Fibroblast of villous mesenchyme (primary cell): ENCODE measurements at places on chromosomes 12 and 14.

- no peak for DNase-seq
Measured at GRCh38 chr12:5512601-5512970, 80.7 kb downstream of the NTF3 start.

DNA sequence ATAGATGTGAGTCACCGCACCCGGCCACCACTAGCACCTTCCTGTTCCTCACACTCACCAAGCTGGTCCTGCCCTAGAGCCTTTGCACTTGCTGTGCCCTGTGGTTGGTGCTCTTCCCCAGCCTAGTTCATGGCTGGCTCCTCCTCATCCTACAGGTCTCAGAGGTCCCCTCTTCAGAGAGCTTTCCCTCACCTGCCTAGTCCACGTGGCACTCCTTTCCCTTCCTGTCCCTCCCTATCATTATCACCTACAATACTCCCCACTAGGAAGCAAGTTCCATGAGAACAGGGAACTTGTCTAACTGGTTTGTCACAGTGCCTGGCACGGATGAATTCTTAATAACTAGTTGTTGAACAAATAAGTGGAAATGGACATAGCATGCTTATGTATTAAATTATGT is 24.0 kb upstream of the TMED10 start:
- DNase-seq: no peak

GRCh38 chr12:50200552-50201273 is 33.5 kb upstream of the CERS5 start:
- peak; percentile 69 for DNase-seq

DNA sequence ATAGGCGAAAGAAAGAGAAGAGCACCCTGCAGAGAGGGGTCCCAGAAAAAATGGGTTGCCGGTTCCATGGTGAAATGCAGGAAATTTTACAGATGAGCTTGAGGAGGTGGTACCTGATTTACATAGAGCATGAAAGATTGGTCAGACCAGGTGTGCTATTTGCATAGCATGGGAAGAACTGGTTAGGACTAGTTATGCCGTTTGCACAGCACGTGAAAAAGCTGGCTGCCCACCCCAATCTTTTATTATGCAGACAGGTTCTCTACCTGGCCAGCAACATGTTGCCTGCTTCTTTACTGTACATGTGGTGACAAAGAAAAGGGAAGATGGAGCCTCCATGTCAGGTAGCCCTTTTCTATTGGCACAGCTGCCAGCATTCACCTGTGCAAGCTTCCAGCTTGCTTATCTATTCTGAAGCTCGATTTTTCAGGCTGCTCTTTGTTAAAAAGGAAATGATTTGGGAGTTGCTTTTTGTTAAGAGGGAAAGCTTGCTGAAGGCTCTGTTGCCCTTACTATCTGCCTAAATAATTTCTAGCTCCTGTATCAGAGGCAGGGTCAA is 62.9 kb upstream of the ELK3 start:
- DNase-seq: no peak

DNA sequence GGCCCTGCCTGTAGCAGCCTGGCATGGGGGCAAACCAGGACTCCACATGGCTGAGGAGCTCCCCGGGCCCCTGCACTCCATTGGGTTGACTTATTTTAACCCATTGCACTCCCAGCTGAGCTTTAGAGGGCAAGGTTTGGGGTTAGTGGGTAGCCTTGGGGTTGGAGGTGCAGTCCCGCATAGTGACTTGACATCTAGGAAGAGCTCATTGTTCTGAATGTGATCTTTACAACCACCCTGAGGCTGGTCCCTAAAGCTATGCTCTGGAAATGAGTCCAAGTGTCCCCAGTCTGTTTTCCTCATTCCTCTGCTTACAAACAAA is 36.4 kb downstream of the NFKBIA start:
- DNase-seq: no peak

- DNase-seq: peak; percentile 66
Measured at GRCh38 chr12:57342207-57342691, 88.6 kb downstream of the R3HDM2 start.

DNA sequence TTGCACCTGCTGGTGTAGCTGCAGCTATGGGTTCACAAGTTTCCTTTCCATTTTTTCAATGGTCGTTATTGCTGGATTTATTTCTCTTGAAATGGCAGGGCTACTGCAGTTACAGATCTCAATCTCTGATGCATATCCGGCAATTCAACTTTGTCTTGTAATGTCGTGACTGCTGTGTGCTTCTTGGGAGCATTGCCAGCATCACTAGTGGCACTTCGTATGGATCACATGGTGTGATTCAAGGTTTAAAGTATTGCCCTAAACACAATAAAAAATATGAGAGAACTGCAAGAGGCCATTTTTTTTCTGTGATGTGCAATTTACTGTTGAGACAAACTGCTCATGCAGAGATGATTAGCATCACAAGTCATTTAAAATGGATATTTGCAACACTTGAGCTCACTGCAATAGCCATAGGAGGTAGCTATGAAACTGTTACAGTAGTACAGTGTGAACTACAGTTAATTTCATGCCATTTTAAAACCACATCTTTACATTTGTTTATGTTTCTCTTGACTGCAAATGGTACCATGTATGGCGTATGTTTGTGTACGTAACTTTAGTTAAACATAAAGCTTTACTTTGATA is 217.4 kb upstream of the PDE3A start:
- no peak for DNase-seq

GRCh38 chr12:110062241-110062640 is 13.9 kb upstream of the C12orf76 start:
- DNase-seq: no peak

- peak; percentile 72 for DNase-seq
Measured at GRCh38 chr14:32469388-32470160, 140.5 kb downstream of the AKAP6 start.

- no peak for DNase-seq
Measured at GRCh38 chr14:53778263-53778662, 178.4 kb downstream of the BMP4 start.

- no peak for DNase-seq
Measured at GRCh38 chr12:102950107-102950949, 7.1 kb upstream of the ASCL1 start.

DNA sequence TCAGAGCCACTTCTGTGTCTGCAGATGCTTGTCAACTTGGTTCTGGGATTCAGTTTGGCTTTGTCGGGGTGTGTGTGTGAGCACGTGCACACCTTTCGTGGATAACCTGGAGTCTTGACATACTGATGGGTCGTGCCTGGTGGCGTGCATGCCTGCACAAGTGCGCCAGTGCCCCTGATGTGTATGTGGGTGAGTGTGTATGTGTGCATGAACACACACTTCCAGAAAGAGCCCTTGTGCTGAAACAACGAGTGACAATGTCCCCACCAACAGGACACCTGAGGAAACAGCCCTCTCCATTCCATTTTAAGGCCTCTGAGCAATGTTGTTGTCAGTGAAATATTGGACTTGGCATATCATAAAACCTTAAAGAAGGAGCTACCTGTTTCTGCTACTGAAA is 53.9 kb downstream of the SMUG1 start:
- DNase-seq: no peak

DNA sequence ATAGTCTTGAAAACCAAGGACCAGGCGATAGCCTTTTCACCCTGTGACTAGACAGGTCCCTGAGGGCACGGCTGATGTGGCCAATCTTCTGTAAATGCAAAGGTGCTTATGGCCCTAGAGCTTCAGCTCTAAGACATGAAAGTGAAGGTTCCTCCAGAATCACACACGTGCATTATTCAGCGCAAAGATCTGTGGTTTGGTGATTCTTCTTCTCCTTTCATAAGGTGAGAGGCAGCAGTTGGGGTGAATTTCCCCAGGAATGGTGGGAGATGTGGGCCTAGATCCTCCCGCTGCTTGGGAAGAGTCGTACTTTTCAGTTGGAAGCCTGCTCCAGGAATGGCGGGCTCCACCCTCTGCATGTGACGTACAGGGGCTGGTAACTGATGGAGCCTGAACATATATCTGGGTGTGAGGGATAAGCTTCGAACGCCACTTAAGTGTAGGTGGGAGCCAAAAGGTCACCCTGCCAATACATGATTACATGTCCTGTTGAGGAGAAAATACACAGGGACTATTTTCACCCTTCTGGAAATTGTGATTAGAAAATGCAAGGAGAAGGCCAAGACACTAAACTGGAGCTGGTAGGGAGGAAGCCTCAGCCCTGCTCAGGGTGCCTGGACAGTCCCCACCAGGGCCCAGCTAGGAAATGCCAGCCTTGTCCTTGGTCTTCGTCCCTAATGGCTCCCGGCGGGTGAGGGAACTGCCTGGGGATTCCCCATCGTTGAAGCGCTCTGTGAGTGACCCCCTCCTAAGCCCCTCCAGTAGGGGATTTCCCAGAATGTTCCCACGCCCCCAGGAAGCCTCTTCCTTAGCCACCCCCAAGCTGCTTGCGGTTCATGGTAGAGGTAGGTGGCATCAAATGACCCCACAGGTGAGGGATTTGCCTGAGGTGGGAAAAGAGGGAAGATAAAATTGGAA is 17.6 kb downstream of the BATF start:
- no peak for DNase-seq

- DNase-seq: no peak
Measured at GRCh38 chr14:49056021-49056420, 530.2 kb downstream of the RPS29 start.

DNA sequence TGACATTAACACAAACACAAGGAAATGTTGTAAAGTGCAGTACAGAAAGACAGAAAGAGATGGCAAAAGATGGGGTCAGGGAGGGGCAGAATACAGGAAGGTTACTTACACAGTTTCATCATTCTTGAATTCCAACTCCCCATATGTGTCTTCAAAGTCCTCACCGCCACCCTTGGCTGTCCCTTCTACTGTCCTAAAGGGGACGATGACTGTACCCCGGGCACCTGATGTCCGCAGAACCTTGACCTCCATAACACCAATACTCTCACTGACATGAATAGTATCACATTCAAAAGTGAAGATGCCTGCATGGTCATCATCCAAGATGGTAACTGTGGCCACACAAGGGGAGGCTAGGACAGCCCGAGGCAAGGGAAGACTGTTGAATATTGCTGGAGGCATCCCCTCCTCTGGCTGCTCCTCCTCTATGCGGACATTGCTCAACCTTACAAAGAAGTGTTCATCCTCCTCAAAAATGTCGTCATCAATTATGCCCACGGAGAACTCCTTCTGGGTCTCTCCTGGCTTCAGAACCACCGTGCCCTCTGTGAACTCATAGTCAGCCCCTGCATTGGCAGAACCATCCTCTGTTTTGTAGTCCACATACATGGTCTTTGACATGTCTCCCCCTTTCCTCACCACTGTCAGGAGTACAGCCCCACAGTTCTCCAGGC is 22.1 kb downstream of the SLC8A3 start:
- DNase-seq: no peak

GRCh38 chr14:69712599-69713088 is 54.3 kb upstream of the SRSF5 start:
- DNase-seq: no peak

DNA sequence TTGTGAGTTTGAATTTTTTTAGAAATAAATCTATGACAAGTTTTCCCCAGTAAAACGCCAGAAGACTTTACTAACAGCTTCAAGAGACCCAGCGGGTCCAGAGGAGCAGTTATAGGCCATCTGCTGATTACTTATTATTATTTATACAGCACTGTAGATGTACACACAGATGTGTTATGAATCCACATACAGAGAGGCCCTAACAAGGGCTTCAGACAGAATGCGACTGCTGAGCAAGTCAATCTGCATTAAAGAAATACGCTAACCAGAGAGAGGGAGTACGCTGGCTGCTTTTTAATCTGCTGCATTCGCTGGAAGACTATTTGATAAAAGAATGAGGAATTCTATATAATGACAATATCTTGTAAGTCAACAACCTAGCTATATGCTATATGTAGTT is 32.5 kb downstream of the ATF7 start:
- DNase-seq: no peak

DNA sequence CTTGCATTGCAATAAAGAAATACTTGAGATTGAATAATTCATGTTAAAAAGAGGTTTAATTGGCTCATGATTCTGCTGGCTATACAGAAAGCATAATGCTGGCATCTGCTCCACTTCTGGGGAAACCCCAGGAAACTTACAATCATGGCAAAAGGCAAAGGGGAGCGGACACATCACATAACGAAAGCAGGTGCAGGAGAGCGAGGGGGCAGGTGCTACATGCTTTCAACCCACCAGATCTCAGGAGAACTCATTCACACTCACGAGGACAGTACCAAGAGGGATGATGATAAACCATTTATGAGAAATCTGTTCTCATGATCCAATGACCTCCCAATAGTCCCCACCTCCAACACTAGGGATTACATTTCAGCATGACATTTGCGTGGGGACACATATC is 172.6 kb downstream of the RASSF9 start:
- DNase-seq: no peak

DNA sequence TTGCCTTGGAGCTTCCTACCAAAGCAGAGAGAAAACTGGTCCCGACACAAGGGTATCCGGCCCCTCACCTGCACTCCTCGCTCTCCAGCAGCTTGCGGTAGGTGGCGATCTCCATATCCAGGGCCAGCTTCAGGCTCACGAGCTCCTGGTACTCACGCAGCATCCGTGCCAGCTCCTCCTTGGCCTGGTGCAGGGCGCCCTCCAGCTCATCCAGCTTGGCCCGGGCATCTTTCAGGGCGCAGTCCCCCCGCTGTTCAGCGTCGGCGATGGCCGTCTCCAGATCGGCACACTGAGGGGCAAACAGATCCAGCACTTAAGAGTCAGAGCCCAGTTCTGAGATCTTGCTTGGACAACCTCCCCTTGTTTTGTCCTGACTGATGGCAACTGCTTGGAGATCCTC is 13.7 kb downstream of the KRT72 start:
- DNase-seq: no peak

DNA sequence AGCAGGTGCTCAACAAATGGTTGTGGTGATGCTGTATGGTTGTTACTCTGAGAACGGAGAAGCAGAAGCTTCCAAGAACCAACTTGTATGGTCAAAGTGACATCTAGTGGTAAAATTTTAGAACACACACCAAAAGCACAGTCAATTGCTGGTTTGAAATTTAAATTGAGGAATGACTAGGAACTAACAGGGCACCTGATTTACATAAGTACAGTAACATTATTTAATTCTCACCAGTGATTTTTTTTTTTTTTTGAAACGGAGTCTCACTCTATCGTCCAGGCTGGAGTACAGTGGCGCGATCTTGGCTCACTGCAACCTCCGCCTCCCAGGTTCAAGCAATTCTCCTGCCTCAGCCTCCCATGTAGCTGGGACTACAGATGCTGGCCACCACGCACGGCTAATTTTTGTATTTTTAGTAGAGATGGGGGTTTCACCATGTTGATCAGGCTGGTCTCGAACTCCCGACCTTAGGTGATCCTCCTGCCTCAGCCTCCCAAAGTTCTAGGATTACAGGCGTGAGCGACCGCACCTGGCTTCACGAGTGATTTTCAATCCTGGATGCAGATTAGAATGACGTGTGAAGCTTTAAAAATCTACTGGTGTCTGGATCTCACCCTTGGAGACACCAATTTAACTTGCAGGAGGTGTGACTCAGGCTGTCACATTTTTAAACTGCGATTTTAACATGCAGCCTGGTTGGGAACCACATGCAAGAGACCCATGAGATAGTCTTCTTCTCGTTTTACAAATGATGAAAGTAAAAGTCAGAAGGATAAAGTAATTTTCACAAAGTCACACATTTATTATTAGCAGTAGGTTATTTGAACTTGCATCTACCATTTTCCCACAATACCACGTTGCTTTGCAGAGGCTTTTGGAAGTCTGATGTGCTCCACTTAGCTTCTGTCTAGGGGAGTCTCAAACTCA is 14.1 kb upstream of the NUMB start:
- peak; percentile 78 for DNase-seq

GRCh38 chr12:92466391-92467305 is 236.1 kb upstream of the PLEKHG7 start:
- DNase-seq: peak; percentile 61

GRCh38 chr12:83538361-83538965 is 851.8 kb downstream of the TMTC2 start:
- no peak for DNase-seq
